ENCODE measurements at places on chromosomes 7 and 10.

GRCh38 chr7:67105377-67105776 is 108.7 kb downstream of the TYW1 start:
- DNase-seq, result no peak

GRCh38 chr10:82934947-82935346 is 1060.0 kb downstream of the NRG3 start:
- DNase-seq, result no peak

GRCh38 chr7:85322252-85322651 is 135.4 kb upstream of the SEMA3D start:
- DNase-seq, result no peak

- DNase-seq, result no peak
Observed at GRCh38 chr7:55570218-55570873, 2.0 kb downstream of the VOPP1 start.

Measured in CD4-positive, alpha-beta memory T cell (primary cell).